ENCODE measurements at places on chromosomes 2 and 18. TPM values are rescaled to one million over a fixed set of nuclear protein-coding genes. Genes with fewer than 3 reads are reported as not detected.

ALLC gene
- total RNA-seq = not detected

RAB17 gene
- total RNA-seq = 1.1 TPM

- H3K36me3 ChIP-seq = peaks cover 3% of the 10 kb centered on the region
- H3K4me1 ChIP-seq = no peaks in the 10 kb centered on the region
- no peak for DNase-seq
- no peak overlapping the region for H3K27ac ChIP-seq
Observed at GRCh38 chr2:15511686-15512085, 49.4 kb downstream of the NBAS start.

- H3K27me3 ChIP-seq = no peaks in the 10 kb centered on the region
- DNase-seq = no peak
- no peak overlapping the region for H3K27ac ChIP-seq
- no peaks in the 10 kb centered on the region for H3K4me1 ChIP-seq
- no peaks in the 10 kb centered on the region for H3K36me3 ChIP-seq
- H3K4me3 ChIP-seq = no peak overlapping the region
Observed at GRCh38 chr2:157853820-157854219, 22.3 kb downstream of the ACVR1 start.

DNA sequence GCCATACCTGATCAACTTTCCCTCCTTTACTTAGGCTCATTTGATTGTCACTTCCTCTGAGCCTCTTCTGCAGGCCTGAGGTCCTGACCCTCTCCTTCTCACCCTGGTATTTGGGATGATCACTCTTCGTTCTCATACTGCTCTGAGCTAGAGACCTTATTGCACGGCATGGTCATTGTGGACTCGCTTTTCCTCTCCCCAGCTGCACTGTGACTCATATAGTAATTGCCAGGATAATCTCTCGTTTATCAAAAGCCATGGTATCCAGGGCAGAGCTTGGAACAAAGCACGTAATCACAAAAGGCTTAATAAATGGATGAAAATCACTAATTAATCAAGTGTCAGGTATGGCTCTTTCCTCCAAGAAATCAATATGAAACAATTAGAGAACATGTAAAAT is 40.9 kb upstream of the TRIB2 start:
- DNase-seq = no peak
- H3K27ac ChIP-seq = no peak overlapping the region
- H3K4me3 ChIP-seq = no peak overlapping the region

DNA sequence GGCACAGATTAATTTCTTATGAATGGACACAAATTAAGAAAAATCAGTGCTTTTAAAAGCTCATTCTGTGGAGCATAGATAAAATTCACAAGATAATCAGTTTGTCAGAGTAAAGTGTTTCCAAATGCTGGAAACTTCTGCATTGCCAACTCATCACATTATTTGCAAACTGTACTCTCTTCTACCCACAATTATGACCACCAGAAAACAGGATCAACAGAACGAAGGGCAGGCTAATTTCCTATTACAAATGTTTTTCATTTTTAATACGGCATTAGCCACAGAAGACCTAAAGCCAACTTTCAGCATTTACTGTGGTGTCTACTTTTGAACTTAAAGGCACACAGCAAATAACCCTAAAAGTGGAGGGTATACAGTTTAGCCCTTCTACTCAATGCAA is 6.0 kb downstream of the IRS1 start:
- no peak overlapping the region for H3K4me3 ChIP-seq
- peaks cover 6% of the 10 kb centered on the region for H3K4me1 ChIP-seq
- H3K36me3 ChIP-seq = no peaks in the 10 kb centered on the region
- no peak overlapping the region for H3K27ac ChIP-seq
- no peak for DNase-seq
- H3K27me3 ChIP-seq = no peaks in the 10 kb centered on the region

GRCh38 chr18:56532176-56532840 is 106.1 kb downstream of the TXNL1 start:
- H3K27ac ChIP-seq = no peak overlapping the region
- no peaks in the 10 kb centered on the region for H3K4me1 ChIP-seq
- H3K4me3 ChIP-seq = no peak overlapping the region
- DNase-seq = peak; percentile 71
- H3K27me3 ChIP-seq = no peaks in the 10 kb centered on the region

GRCh38 chr2:178934571-178934970 is 115.4 kb downstream of the CCDC141 start:
- no peak overlapping the region for H3K4me3 ChIP-seq
- no peaks in the 10 kb centered on the region for H3K4me1 ChIP-seq
- no peak for DNase-seq
- H3K27me3 ChIP-seq = no peaks in the 10 kb centered on the region
